Muscle of leg (tissue), 16 donors: ENCODE measurements at places on chromosomes 7 and 10. TPM values are rescaled to one million over a fixed set of nuclear protein-coding genes. Genes with fewer than 3 reads are reported as not detected.

The VSTM2A gene
- polyA plus RNA-seq: 0.10 TPM

The VWA2 gene
- polyA plus RNA-seq: 1.0 TPM

The IDE gene
- polyA plus RNA-seq: 11.7 TPM

The ACTR3C gene
- polyA plus RNA-seq: 1.3 TPM

The NPY gene
- 29.4 TPM for polyA plus RNA-seq

The ASB13 gene
- 11.7 TPM for polyA plus RNA-seq

- DNase-seq: no peak
These were observed 23.0 kb downstream of the BMPR1A start for GRCh38 chr10:86779220-86780017.

DNA sequence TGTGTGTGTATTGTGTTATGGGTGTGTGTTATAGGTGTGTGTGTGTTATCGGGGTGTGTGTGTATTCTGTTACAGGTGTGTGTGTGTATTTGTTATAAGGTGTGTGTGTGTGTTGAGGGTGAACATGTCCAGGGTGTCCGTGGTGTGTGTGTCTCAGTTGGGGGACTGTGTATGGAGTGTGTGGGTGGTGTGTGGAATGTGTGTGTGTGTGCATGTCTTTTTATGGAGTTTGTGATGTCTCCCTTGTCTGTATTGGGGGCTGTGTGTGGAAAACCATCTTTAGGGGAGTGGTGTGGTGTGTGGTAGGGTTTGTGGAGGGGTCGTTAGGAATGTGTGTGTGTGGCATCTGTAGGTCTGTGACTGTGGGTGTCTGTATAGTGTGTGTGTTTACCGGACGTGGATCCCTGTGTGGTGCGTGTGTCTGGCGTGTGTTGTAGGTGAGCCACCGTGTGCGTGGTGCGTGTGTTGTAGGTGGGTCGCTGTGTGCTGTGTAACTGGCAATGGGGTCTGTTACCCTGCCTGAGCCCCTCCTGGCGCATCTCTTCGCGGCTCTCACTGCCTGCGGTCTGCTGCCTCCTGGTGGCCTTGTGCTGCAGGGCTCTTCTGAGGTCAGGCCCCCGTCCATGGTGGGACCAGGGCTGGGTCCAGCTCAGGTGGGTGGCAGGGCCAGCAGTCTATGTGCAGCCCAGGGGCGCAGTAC is 61.7 kb downstream of the PALD1 start:
- no peak for DNase-seq

DNA sequence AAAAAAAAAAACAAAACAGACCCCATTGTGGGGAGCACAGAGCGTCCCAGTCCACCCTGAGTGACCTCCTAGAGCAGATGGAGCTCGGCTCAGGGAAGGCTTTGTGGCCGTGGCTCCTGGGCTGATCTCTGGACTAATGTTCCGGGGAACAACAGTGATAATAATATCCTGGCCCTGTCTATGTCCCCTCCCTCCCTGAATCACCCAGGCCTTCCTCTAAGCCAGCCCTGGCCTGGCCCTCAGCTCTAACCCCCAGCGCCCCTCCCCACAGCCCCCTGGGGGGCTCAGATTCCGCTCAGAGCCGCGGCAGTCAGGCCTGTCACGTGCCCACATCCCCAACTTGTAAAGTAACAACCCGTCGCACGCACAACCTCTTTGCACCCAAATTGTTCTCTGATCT is 48.3 kb downstream of the MICALL2 start:
- DNase-seq: no peak
